ENCODE measurements at places on chromosomes 6 and 20.

GRCh38 chr6:395432-396125 lies 4.0 kb downstream of the IRF4 start:
- DNase-seq, result no peak

- DNase-seq, result no peak
These were observed 22.6 kb upstream of the MOXD1 start for GRCh38 chr6:132423839-132424238.

GRCh38 chr6:144835322-144835973 lies 550.3 kb downstream of the UTRN start:
- DNase-seq, result no peak

GRCh38 chr6:142906945-142907470 lies 38.0 kb downstream of the HIVEP2 start:
- DNase-seq, result no peak

- DNase-seq, result no peak
These were observed 15.5 kb downstream of the GSS start for GRCh38 chr20:34940081-34940481.

GRCh38 chr6:70110126-70111022 lies 192.5 kb downstream of the COL9A1 start:
- DNase-seq, result no peak

All from hematopoietic multipotent progenitor cell treated with erythropoietin and hydrocortisone succinate and interleukin-3 and kit ligand, for 17 days (in vitro differentiated cells).